ENCODE measurements at places on chromosomes 2 and 18. TPM values are rescaled to one million over a fixed set of nuclear protein-coding genes. Genes with fewer than 3 reads are reported as not detected.

The PAX8 gene
- not detected for total RNA-seq

DNA sequence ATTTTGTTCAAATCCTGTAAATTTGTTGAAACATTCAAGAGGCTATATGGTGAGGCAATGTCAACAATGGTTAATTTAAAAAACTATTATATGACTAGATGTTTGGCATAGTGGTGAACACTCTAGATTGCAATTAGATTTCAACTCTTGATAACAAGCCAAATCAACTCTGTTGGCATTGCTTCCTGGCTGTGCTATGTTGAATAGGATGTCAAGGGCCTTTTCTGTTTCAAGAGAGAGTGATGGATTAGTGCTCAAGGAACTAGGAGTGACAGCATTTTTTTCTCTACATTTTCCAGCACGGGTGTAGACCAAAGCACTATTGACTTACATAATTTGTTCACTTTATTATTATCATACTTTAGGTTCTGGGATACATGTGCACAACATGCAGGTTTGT lies 172.4 kb upstream of the KCNH7 start:
- DNase-seq, result no peak

- DNase-seq, result no peak
Measured at GRCh38 chr2:222525811-222526210, 101.5 kb downstream of the SGPP2 start.

The ARHGEF33 gene
- total RNA-seq, result not detected
